ENCODE measurements at places on chromosomes 1 and 21.
A peak's percentile ranks its signal among the peaks of the same experiment; 100 is the strongest.

GRCh38 chr1:226125831-226126230 is 60.7 kb downstream of the ACBD3 start:
- DNase-seq, result no peak

DNA sequence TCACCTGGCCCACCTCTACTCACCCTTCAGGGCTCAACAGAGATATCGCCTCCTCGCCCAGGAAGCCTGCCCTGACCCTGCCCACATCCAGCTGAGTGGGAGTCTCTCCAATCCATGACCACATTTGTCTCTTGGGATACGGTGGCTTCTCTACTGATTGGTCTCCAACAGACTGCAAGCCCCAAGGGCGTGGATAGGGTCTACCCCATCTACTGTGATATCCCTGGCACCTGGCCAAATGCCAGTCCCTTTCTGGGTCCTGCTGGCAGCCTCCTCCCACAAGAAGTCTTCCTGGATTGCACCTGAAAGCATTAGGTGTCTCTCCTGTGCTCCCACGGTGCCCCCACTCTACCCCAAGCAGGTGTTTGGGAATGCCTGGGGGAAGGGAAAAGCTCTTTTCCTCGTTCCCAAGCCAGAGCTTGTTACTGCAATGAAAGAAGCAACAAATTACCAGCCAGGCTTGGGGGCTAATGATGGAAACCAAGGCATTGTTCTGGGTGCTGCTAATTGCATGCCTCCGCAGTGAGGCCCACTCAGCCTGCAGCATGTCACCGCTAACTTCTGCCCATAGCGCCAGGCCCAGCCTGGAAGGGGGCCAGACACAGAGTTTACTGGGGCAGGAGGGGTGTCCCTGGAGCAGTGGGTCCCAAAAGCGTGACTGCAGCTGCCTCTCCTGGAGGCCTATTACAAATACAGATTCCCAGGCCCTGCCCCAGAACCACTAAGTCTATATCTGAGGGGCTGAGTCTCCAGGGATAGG is 90.7 kb upstream of the IFFO2 start:
- no peak for DNase-seq

DNA sequence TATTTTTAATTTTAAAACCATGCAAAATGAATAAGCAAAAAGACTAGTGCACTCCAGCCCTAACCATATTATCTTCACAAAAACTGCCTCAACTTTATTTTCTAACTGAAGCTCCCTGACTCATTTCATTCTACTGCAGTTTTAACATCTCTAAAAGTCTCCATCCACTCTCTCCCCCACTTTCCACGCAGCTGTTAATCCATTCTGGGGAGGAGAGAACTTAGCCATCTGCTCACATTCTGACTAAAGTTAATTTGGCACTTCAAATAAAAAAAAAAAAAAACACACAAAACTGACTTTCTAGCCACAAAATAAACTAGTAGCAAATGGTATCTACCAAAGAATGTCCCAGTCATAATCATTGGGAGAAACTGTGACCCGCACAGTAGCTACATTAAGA is 5.4 kb upstream of the MYBPHL start:
- DNase-seq, result no peak

GRCh38 chr21:37546949-37547614 is 180.5 kb downstream of the DYRK1A start:
- DNase-seq, result peak; percentile 50

- DNase-seq, result no peak
These were observed 616.1 kb upstream of the ADAMTS5 start for GRCh38 chr21:27582948-27583430.

- no peak for DNase-seq
These were observed 123.9 kb downstream of the CYYR1 start for GRCh38 chr21:26449161-26449560.

DNA sequence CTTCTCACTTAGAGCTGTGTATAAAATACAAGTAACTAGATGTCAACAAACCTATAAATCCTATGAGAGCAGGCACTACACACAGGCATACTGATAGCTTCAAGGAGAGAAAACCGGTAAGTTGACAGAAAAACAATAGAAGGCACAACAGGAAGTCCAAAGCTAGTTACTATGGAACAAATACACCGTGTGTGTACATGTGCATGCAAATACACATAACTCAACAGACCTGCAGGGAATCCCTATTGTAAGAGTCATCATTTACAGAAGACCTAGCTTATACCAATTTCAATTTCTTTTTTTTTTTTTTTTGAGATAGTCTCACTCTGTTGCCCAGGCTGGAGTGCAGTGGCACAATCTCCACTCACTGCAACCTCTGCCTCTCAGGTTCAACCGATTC is 26.3 kb downstream of the JAK1 start:
- DNase-seq, result no peak

DNA sequence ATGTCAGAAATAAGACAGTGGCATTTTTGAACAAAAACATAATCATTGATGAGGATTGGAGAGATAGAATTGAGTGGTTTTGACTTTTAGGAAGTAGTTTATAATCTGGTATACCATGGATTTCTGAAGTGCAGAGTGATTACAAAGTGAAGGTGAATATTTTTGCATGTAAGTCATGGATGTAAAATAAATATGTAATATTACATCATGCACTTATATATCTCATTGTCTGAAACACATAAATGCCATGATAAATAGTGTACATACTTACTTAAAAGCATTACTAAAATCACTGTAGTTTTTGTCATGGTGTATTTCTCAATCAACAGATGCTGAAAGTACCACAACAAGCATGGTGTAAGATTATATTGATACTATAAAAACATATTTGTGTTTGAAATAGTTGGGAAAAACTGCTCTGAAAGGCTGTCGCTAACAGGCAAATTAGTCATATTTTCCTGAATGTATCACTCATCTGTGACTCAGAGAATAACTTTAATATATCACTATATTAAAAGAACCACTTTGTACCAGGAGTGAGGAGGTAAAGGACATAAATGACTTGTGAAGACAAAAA is 24.8 kb upstream of the RGS18 start:
- DNase-seq, result no peak

DNA sequence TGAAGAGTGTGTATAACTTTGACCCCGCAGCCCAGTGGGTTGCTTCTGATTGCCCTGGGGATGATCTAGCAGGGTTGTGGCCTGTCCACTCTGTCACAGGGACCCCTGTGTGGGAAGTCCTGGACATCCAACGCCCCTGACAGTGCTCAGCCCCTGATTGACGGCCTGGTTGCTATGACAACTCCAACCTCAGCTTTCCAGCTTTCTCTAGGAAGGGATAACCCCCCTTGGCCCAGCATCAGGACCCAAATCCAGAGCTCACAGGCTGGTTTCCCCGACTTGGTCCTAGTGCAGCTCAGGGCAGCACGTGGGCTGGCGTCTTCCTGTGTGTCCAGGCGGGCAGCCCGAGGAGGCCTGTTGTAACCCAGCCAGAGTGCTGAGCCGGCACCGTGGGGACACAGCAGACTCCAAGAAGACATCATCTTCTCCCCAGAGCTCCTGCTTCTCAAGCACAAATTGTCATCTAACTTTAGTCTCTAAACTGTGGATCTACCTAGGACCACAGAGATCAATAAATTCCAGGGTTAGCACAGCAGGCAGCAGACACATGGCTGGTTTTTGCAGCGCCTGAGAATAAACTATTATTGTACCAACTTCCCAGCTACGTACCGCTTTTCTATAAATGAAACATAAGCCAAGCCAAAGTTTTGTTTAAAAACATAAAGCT is 18.9 kb upstream of the PDXK start:
- DNase-seq, result no peak

GRCh38 chr1:34885405-34886247 is 26.1 kb upstream of the SMIM12 start:
- DNase-seq, result no peak

GRCh38 chr1:3884966-3885365 is 15.1 kb downstream of the C1orf174 start:
- no peak for DNase-seq

- no peak for DNase-seq
These were observed 11.9 kb downstream of the PRRX1 start for GRCh38 chr1:170675865-170676264.

DNA sequence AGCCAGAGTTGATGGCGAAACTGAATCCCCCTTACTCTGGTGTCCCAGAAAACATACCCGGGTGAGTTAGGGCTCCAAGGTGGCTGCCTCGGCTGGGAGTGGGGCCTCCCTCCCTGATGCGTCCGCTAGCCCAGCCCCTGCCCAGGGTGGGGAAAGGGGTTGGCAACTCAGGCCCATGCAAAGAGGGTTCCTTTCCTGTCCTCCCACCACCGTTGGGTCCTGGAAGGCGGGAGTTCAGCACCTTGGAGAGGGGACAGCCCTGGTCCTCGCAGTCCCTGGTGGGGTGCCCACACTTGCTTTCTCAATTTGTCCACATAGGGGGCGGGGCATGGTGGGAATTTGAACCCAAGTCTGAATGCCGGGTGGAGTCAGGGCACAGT is 6.1 kb downstream of the SRM start:
- no peak for DNase-seq

GRCh38 chr1:231690059-231690458 is 63.5 kb downstream of the DISC1 start:
- DNase-seq, result no peak

DNA sequence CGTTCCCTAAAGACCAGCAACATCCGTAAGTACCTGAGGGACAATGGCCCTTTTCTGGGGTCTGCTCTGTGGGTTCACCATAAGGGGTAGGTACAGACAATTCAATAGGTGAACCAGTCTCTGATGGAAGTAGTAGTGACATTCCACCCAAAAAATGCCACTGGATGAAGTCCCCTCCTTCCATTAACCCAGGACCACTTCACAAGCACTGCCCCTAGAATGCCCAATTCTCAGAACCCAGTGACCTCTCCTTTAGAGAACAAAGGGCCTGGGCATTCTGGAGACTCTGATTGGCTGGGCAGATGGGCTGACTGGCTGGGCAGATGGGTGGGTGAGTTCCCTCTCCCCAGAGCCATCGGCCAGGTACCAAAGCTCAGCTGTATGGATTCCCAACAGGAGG is at the start of gene TEX38:
Gene TEX38, plus strand, starts transcription at position 301 of the 400 bp plus-strand sequence. Its CDS starts 81 bp downstream, at position 382.
- no peak for DNase-seq

DNA sequence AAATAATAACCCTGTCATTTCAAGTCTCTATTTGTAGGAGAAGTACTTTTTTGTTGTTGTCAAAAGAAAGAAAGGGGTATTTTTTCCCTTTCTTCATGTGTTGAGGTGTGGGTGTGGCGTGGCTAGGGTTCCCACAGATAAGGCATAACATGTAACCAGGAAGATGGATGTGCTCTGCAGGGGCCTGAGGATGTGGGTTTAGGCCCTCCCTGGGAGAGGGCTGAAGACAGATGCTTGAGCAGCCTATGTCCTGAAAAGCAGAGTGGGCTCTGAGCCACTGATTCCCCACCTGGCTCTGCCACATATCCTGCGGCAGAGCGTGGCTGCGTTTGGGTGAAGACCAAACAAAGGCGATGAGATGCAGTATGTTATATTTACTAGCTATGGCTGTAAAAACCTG is 13.9 kb upstream of the ADAR start:
- no peak for DNase-seq

GRCh38 chr1:3656450-3657095 is 4.3 kb downstream of the TP73 start:
- no peak for DNase-seq

Data from HTR-8/SVneo (cell line).